ENCODE measurements at places on chromosomes 12 and 14.
A peak's percentile ranks its signal among the peaks of the same experiment; 100 is the strongest.

DNA sequence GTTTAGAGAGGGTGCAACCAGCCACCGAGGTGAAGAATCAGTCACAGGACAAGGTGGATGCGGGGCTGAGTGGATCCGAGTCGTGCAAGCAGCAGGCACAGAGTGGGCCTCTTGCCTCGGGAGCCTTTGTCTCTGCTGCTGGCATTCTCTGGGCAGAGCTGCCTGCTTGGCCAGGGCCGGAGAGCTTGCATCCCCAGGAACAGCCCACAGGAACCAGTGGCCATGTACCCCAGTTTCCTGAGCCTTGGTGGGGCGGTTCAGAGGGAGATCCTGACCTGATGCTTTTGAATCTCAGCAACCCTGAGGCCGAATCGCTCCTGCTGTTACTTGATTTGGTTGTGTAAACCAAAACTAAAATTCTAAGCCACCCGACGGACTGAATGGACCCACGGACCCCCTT is 50.1 kb upstream of the EIF5 start:
- no peak for DNase-seq

DNA sequence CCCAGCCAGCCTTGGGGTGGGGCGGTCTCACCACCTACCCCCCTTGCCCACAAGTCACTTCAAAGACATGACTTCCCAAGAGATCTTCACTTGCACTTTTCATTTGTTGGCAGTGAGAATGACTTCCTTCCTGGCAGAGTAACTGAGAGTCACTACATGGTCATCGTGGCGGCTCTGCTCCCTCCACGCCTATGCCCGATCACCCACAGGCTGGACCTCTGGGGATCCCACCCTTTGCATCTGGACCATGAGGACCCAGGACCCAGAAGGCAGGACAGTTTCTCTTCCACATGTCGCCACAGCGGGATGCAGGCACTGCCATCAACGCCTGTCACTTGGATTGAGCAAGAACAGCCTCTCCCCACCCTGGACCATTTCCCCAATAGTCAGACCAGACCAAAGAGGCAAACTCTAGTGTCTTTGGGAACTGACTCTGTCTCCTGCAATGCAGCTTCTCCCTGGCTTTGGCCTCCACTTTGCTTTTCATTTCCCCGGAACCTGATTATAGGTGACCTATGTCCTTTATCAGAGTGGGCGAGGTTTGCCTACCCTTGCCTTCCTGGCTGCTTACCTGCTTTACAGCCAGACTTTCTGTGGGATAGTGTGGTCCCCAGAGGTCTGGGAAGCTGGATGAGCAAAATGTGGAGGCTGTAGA is 3.6 kb downstream of the VDR start:
- no peak for DNase-seq

DNA sequence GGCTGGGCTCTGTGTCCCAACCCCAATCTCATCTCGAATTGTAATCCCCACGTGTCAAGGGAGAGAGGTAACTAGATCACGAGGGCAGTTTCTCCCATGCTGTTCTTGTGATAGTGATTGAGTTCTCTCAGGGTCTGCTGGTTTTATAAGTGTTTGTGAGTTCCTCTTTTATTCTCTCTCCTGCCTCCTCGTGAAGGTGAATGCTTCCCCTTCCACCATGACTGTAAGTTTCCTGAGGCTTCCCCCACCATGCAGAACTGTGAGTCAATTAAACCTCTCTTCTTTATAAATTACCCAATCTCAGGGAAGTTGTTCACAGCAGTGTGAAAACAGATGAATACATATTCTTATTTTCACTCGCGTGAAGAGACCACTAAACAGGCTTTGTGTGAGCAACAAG is 148.2 kb downstream of the TMEM30B start:
- no peak for DNase-seq

GRCh38 chr12:49920241-49920914 is 16.7 kb upstream of the FAIM2 start:
- no peak for DNase-seq

GRCh38 chr12:81081726-81082125 is 3.8 kb downstream of the ACSS3 start:
- no peak for DNase-seq

GRCh38 chr14:105525861-105526775 is at the start of gene TMEM121:
TSS of gene TMEM121 (plus strand) at chr14:105526583. CDS start at chr14:105528835, 2,252 bp downstream.
- DNase-seq, result peak; percentile 9
